Fibroblast of skin of left quadriceps (primary cell): ENCODE measurements at places on chromosomes 4 and X.

DNA sequence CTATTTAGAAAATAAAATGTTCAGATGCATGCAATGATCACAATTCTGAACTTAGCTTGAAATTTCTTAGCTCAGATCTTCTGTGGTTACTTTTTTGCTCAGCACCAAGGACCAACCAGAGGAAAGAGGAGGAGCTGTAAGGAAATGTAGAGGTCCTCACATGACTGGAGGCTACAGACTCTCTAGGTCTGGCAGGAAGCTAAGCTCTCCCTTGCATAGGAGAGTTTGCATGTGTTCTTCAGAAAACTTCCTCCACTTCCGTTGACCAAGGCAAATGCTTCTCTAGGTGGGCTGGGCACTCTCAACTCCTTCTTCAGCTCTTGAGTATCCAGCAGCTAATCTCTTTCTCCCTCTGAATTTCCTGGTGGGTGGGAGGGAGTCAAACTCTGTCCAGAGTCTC lies 119.6 kb downstream of the BTC start:
- no peak for DNase-seq

DNA sequence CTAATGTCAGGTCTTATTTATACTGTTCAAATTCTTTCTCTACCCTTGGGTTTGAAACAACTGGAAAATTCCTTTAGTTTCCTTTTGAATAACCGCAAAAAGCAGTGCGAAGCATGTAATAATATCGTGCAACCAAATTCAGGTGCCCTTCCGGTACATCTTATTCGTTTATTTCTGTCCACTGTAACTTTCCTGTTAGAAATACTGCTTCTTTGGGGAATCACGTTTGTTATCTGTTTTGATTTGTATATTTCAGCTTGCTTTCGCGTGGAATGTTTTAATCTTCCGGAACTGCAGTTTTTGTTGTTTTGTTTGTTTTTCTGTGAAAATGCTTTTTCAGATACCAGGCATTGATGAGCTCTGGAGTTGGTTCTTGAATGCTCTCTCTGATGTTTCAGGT lies 85.7 kb upstream of the HPRT1 start:
- DNase-seq = no peak

GRCh38 chr4:98199247-98199646 lies 56.0 kb upstream of the STPG2 start:
- DNase-seq = no peak

DNA sequence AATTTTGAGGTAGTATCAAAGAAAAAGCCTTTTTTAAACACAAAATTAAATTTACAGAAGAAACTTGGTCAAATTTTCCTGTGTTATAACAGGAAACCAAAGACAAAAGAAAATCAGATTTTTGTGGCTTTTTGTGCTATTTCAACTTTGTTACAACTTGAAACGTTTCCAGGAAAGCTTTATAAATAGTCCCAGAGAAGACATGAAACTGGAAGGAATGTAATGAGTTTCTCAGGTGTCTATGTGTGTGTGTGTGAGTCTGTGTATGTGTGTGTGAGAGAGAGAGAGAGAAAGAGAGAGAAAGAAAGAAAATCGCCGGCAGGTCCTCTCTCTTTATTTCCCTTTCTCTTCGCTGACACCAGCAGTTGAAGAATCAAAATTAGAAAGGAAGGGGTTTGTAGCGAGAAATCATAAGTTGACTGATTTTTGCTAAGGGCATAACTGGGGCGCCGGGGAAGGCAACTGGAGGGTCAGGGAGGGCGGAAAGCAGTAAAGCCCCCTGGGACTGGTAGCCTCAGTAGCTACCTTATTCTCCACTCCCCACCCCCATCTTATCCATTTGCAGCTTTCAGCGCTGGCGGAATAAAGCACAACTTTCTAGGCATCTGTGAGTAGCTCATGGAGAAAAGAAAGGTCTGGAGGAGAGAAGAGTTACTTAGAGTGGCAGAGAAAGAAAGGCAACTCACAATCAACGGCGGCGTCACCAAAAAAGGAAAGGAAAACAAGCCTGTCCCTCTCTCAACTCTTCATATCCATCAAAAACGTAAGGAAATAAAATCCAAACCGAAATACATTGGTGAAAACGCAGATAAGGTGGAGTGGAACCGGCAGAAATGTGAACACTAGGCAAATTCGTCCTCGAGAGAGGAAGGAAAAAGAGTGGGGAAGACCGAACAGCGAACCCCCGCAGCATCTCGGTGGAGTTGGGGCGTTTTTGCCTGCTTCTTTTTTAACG lies 1.3 kb downstream of the TMEM47 start:
- DNase-seq = no peak

DNA sequence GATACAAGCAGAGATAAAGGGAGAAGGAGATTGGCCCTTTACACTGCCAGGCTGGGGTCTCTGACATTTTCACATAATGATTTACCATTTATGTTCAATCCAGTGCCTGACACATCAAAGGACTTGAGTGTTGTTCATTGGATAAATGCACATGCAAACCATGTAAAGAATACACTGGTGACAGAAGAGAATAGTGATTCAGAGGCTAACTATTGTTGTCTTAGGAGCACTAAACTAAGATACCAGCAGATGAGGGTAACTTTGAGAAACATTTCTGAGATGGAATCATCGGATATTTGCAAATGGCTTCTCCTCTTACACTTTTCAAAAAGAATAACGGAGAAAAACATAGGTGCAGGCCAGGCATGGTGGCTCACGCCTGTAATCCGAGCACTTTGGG lies 67.3 kb upstream of the HHIP start:
- no peak for DNase-seq

- DNase-seq = no peak
Measured at GRCh38 chr4:84897516-84897915, 69.0 kb downstream of the WDFY3 start.

DNA sequence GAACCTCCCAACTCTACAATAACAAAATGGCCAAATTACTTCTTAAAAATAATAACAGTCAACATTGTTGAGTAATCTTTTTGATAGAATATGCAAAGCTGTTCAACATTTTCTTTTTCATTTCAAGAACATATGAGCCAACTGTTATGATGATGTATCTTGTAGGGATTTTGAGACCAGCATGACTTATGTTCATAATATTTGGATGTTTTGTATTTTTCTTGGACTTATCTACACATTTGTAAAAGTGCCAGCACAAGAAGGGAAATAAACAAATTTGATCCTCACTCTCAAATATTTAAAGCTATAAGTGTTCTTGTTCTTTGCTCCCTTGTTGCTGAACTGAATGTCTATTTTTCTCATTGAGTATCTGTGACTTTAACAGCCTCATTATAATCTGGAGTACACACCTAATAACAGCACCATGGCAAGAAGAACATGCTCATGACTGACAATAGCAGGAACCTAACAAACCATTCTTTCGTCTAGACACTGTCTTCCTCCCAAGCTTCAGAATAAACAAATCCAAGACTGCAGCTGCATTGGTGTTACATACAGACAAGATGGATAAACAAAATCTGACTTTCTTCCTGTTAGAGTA lies 1049.7 kb downstream of the FAT4 start:
- DNase-seq = no peak

GRCh38 chr4:82698412-82698811 lies 100.2 kb downstream of the SCD5 start:
- no peak for DNase-seq

DNA sequence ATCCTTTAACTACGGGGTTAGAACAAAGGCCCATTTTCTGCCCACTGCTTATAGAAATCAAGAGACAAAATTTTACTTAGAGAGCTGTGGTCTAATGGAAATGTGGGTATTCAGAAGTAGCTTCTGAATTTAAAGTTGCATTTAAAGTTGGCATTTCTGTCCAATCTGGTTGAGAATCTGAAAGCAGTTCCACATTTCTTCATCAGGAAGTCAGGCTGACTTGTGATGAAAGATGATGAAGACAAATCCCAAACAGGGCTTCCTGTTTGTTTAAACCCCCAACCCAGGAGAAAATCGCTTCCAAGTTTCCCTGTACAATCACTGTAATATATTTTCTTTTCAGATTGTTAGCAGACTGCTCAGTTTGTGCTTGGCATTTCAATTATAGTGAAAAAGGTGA lies 345.3 kb downstream of the SPRY1 start:
- peak; percentile 3 for DNase-seq
